ENCODE measurements at places on chromosomes 1 and 21.

GRCh38 chr1:159951016-159951415 is 3.0 kb downstream of the SLAMF9 start:
- no peak for DNase-seq

DNA sequence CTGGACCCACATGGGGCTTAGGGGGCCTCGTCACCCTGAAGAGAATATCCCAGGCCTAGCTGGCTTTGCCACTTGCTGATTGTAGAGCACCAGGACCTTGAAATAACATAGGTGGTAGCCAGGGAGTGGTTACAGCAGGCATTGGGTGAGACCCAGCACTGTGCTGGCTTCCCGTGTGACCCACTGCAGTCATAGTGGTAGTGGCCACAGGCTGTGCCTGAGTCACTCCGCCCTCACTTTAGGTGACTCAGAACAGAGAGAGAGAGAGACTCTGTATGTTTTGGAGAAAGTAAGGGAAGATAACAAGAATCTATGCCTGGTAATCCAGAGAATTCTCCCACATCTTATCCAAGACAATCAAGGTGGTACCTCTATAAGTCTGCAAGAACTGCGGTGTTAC is 98.7 kb upstream of the LHX8 start:
- DNase-seq: peak; percentile 3

DNA sequence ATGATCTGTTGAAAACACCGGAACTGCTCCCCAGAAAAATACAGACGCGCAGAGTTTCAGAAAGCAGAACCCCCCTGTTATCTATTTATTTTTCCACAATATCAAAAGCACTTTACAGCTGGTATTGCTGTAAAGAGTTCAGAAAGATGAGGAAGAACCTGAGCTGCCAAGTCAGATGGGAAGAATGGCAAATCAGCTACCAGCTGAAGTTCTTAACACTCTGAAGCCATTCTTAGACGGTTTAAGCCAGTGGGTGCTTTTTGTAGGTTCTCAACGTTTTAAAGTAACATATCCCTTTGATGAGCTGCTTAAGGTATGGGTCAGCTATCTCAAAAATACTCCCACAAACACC is 714 bp upstream of the AKIRIN1 start:
- peak; percentile 45 for DNase-seq

DNA sequence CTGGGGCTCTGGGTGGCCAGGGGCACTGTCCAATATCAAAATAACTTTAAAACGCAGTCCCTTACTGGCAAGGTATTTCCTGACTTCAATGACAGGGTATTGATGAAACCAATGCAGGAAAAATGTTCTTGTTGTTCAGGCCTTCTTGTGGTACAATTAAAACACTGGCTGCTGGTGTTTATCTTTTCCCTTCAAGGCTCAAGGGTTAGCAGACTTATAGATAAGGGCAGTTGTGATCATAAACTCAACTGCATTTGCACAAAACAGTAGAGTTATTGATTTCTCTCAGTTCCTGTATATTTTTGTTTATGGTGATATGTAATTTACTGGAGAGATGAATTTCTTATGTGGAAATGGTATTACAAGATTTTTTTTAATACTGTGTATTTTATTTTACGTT is 2.7 kb upstream of the CD84 start:
- no peak for DNase-seq

DNA sequence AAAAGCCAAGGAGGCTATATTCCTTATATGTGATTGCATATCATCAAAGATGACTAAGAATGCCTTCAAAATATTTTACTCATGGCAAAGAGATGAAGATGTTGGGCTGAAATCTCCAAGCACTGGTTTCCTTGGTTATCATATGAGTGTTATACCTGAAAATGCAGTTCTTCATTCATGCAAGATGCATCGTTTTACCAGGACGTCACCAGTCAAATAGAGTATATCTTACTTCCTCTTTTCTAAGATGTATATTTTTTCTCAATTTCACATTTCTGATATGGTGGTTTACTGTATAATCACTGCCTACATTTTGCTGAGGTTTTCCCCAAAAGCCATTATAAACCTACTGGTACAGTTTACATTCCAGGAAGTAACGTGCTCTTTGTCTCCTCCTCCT is 1085.7 kb downstream of the NCAM2 start:
- no peak for DNase-seq

DNA sequence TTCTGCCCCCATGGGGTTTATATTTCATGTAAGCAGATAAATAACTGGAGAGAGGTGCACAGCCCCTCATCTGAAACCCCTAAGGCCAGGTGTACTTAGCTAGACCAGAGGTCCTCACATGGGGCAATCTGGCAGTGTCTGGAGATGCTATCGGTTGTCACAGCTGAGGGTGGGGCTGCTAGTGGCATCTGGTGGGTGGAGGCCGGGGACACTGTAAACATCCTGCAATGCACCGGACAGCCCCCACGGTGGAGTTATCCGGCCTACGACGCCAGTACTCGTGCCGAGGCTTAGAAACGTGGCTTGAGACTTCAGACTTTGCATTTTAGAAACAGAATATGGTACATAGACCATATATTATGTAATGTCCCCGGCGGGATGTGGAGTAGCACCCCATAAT is 186.5 kb upstream of the VAMP3 start:
- no peak for DNase-seq

- no peak for DNase-seq
Measured at GRCh38 chr1:214174508-214175199, 106.3 kb upstream of the SMYD2 start.

GRCh38 chr21:26739189-26739588 is 106.0 kb downstream of the ADAMTS1 start:
- DNase-seq: no peak

DNA sequence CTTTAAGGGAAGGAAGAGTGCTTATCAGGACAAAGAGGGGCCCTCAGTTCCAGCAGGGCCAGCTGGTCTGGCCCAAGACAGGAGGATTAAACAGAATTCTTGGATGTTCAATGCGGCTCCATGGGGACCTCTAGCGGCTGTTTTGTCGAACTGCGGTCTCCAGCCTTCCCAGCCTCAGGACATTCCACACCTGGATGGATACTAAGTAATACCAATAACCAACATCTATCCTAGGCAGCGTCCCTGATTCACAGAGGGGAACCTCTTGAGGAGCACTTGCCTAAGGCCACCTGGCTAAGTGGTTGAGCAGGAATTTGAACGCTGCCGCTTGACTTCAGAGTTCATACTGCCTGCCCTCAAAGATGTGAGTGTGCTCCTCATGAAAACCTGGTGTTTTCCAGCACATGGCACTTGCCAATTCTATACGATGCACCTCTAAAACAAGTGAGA is 15.5 kb upstream of the CD247 start:
- DNase-seq: peak; percentile 28

DNA sequence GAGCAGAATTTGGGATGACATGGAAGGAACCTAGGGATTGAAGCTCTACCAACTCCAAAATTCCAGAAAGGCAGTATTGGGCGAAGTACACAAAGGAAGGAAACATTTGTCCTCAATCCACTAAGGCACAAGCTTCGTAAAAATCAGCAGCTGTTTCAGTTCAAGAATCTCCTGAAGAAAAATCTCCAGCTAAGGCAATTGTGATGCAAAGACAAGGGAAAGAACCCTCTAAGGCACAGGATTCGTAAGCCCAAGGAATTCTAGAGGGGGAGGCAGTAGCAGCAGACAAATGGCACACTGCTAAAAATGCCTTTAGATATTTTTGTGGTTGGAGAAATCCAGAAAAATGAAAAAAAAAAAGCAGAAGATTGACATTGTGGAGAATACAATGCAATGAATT is 64.5 kb upstream of the PLPPR5 start:
- no peak for DNase-seq

DNA sequence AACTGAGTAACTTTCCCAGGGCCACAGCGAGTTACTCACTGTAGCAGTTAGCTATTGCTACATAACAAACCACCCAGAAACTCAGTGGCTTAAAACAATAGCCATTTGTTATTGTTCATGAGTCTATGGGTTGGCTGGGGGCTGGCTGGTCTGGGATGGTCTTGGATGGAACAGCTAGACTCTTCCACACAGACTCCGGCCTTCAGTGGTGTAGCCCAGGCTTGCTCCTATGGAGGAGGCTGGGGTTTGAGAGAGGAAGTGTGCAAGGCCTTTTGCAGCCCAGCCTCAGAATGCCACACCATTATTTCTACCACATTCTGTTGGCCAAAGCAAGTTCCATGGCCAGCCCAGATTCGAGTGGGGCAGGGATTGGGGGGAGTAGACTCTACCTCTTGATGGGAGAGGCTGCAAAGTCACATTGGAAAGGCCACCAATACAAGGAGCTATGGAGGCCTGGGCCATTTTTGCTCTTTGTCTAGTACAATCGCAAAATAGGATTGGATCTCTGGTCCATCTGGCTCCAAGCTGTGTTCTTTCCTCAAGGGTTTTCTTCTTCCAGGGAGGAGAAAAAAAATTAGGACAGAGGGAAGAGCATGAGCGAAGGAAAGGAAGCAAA is 37.5 kb upstream of the TTC22 start:
- DNase-seq: no peak

GRCh38 chr1:240344918-240345317 is 253.2 kb downstream of the FMN2 start:
- DNase-seq: no peak

DNA sequence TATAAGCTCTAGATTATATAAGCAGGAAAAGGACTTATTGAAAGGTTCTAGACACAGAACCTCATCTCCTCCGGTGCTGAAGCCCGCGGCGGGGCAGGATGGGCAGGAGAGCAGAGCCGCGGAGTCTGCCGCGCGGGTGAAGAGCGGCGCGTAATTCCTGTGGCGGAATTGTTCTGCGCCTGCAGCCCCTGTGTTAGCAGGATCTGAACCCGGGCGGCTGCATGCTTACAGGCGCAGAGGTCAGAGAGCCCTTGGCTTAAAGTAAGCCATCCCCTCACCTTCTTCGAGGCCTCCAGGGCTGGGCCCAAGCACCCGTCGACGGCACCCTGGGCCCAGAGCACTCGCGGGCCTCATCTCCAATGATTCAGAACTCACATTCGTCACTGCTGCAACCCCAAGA is 89.3 kb downstream of the FASLG start:
- DNase-seq: no peak

GRCh38 chr1:30809514-30810263 is 52.1 kb upstream of the LAPTM5 start:
- DNase-seq: no peak

DNA sequence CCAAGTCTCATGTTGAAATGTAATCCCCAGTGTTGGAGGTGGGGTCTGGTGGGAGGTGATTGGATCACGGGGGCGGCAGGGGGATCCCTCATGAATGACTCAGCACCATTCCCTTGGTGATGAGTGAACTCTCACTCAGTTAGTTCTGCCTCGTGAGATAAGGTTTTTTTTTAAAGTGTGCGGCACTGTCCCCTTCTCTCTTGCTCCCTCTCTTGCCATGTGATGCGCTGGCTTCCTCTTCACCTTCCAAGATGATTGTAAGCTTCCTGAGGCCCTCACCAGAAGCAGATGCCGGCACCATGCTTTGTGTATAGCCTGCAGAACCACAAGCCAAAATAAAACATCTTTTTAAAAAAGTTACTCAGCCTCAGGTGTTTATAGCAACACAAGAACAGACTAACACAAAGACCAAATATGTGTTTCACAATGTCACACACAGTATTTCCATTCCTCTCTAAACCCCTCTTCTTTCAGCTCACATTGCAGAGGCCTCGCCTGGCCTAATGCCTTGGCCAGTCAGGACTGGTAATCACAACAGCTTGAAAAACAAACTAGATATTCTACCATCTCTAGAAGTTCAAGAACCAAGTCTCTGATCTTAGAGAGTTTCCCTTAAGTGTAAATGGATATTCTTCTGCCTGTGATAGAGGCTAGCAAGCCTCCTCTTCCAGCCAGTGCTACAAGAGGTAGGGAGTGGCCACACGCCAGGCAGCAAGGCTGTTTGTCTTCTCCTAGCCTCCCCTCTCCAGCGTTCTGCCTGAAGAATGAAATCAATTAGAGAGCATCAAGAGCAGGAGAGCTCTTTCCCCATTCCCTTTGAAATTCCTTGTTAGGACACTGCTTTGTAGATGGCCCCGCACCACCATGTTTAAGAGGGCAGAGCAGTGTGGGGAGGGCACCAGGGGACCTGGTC is 19.6 kb upstream of the RAP1A start:
- peak; percentile 7 for DNase-seq
